Mesothelial cell of epicardium (in vitro differentiated cells): ENCODE measurements at places on chromosomes 3 and 15.

GRCh38 chr3:62577153-62577552, 203.8 kb upstream of the FEZF2 start:
- no peak for DNase-seq

DNA sequence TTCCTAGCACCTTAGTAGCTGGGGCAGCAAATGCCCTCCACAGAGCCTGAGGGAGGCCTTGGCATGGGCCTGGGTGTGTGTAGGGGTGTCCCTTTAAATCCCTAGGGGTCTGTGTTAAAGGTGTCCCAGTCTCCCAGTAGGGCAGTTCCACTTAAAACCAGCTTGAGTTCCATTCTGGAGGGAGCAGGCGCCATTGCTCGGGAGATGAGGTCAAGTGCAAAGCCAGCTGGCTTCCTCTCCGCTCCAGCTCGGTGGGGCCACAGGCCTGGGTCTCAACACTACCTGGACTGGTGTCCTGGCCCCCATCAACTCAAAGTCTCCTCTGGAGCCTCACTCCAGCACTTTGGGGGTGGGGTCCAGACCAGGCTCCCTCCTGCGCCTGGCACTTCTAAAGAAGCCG, 25.2 kb downstream of the FEM1B start:
- no peak for DNase-seq

DNA sequence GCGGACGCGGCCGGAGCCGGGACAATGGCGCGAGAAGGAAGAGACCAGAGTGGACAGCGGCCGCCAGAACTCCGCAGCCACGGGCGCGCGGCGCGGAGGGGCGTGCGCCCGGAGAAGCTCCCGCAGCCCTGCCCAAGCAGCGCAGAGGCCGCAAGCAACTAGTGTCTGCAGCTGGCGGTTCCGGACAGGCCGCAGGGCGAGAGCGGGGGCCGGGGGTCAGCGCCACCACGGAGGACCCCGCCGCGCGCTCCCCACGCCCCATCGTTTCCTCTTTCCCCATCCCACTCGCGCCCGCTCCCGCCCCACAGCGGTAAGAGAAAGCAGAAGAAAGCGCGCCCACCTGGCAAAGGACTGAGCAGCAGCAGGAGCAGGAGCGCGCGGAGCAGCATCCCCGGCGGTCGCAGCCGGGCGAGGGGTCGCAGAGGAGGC, 440 bp downstream of the PRTG start:
- no peak for DNase-seq

DNA sequence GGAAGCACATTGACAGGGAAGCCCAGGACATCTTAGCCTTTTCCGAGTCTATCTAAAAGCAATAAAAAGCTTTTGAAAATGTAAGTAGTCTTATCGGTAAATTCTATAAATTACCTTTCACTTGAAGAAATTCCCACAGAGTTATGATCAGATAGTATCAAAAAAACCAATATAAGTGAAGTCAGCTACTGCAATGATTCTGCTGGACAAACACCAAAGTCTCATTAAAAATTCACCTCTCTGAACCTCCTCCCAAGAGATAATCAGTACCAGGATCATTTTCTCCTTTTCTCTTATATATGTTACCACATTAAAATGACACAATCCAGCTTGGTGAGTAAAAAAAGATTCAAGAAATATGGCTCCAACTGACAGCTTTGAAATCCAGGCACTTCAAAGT, 69.2 kb downstream of the FRMD5 start:
- DNase-seq = no peak

DNA sequence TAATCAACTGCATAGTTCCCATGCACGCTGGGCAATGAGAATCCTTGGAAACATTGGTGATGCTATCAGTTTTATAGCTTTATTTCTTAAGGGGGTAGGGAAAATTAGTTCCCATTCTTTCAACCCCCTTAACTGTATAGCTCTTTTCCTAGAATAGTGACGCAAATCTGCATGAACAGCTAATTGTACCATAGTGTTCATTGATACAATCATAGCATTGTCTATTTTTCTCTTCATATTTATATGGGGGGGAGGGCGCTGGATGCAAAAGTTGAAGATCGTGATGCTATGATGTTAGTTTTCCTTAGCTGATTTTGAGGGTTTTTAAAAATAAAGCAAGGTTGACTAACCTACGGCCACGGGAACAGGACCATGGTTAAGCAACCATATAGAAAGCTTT, 32.4 kb upstream of the SAMMSON start:
- no peak for DNase-seq

DNA sequence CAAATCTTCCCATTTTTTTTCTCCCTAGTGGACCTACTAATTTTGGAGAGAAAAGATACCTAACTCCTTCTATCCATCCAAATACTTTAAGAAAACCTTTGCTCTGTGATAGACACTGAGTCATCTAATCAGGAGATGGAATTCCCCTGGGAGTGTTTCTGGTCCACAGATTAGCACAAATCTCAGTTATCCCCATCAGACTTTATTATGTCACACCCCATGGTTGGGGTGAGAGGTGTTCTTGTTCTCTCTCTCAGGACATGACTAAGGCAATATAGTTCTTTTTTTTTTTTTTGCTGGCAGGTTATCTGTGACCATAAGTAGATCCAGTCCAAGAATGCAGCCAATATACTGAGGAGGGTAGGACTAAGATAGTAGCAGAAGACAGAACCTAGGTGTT, 15.8 kb downstream of the SLC9A9 start:
- DNase-seq = no peak

GRCh38 chr3:172065527-172065926, 26.1 kb downstream of the FNDC3B start:
- DNase-seq = no peak

- no peak for DNase-seq
Measured at GRCh38 chr3:38314764-38315487, 31.7 kb upstream of the XYLB start.

DNA sequence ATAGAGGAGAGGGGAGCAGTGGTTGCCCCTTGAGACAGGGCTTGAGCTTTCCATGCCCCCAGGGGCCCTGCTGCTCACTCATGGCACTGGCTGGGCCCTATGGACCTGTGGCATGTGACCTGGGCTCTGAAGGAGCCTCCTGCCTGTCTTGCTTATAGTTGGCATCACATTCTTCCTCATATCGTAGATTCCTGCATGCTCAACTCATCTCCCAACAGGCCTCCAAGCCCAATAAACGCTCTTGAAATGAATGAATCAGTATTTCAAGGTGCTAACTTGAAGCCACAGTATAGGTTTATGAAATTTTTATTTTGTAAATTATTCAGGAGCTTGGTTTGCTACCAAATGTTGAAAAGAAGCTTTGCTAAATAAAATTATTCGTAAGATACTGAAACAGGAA, 93.3 kb upstream of the SLC7A14 start:
- no peak for DNase-seq

- DNase-seq = no peak
Measured at GRCh38 chr15:83200589-83200988, 7.0 kb downstream of the HDGFL3 start.

GRCh38 chr3:108287146-108287545, 9.2 kb upstream of the HHLA2 start:
- DNase-seq = no peak

DNA sequence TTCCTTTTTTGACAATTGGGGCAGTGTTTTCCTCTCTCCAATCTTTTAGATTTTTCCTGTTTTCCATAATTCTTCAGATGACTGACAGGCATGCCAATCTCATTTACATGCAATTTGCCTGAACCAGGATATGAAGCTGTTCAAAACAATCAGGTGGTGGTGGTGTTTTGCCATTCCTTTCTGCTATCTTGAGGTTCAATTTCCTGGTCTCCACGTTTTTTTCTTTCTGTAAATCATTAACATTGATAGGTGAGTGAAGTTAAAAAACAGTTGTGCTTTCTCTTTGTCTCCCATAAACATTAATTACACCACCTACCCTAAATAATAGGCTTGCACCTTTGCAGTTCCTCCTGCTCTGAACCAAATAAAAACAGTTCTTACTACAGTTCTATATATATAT, 49.1 kb downstream of the C2CD4A start:
- no peak for DNase-seq

GRCh38 chr3:84100861-84101260, 857.9 kb upstream of the CADM2 start:
- DNase-seq = no peak

DNA sequence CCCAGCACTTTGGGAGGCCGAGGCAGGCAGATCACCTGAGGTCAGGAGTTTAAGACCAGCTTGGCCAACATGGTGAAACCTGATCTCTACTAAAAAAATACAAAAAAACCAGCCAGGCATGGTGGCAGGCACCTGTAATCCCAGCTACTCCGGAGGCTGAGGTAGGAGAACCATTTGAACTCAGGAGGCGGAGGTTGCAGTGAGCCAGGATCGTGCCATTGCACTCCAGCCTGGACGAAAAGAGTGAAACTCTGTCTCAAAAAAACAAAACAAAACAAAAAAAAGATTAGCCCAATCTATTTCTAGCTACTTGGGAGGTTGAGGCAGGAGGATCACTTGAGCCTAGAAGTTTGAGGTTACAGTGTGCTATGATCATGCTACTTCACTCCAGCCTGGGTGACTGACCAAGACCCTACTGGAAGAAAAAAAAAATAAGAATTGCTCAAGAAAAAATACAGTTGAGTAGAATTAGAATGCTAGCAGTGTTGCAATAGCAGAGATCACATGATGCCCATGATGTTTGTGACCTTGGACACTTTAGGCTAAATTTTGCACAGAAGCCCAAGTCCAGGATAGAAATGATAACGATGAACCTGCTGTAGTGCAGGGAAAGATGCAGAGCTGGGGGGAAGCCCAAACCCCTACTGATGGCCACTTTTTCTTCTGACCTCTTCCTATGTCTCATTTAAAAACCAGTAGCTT, 162.2 kb downstream of the LPP start:
- DNase-seq = no peak

GRCh38 chr3:187742351-187743171, 2.7 kb downstream of the BCL6 start:
- DNase-seq = no peak

DNA sequence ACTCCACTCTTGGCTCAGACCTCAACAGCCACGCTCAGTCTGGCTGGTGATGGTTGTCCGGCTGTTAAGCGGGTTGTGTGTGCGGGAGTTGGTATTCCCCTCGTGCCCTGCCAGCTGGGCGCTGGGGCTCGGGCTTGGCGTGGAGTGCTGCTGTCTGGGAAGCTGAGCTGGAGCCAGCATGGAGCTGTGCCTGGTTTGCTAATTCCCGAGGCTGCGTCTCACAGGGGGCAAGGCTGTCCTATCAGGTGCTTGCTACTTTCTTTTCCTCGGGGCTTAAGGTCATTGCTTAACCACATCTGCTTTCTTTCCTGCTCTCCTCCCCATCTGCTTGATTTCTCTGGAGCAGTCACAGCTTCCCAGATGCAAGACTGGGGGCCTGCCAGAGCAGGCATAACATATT, 29.9 kb downstream of the PDIA5 start:
- no peak for DNase-seq

- no peak for DNase-seq
Measured at GRCh38 chr3:66415867-66416428, 84.9 kb downstream of the LRIG1 start.
